Skeletal muscle cell (primary cell): ENCODE measurements at places on chromosomes 1 and 21.

DNA sequence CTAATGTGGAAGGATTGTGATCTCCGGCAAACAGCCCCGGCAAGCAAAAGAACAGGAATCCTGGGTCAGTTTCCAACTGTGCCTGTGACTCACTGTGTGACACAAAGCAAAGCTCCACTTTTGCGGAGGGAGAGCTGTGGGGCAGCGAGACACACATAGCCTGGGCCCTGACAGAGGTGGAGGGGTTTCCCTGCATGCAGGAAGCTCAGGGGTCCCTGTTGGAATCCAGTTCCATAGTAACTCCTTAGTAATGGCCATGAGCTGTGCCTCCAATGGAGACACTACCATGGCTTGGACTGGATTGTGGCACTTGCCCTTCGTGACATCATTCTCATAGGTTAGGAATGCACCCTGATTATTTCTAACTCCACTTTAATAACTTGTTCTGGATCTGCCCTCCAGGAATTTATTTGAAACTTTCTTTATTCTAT is 47.0 kb upstream of the ATF3 start:
- no peak for DNase-seq

DNA sequence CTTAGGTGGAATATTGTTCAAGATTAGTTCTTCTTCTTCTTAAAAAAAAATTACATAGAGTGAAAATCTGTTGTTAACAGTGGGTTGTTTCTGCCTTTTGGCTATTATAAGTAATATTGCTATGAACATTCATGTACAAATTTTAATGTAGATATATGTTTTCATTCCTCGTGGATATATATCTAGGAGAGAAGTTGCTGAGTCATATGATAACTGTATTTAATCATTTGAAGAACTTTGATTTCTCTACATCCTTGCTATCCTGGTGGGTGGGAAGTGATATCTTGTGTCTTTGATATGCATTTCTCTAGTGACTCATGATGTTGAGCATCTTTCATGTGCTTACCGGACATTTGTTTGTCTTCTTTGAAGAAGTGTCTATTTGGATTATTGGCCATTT is 29.9 kb downstream of the MAST2 start:
- DNase-seq: no peak

DNA sequence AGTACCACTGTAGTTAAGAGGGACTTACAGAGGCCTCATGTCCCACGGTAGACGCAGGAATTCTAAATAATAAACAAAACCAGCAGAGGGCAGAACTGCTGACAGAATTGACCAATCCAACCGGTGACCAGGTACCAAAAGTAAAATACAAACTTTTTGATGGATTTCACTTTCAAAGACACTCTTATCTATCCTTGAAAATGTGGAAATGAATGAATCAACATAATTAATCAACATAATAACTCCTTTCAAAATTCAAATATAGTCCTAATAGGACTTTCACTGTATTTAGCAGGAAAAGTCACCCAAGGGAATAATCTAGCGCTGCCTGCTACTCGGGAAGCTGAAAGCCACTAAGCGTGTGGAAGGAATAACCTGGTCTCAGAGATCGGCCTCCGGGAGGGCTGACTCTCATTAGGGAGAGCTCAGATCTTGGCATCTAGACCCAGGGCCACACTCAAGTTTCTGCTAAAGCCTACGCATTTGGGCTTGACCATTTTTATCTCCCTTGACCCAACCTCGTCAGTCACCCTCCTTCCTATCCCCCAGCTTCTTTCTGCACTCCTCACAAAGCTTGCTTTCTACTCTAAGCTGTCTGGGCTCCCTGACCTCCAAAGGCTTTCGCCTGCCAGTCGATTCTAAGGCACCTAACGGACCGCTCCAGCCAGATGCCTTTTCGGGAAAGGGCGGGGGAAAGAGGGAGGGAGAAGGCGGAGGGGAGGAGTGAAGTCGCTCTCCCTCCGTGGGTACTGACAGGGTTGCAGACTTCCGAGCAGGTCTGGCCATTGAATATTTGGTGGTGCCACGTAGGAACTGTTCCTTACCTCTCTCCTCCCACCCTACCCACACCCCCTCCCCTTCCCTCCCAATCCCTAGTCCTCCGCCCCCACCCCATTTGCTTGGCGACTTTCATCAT is 1.6 kb downstream of the COL11A1 start:
- DNase-seq: no peak

DNA sequence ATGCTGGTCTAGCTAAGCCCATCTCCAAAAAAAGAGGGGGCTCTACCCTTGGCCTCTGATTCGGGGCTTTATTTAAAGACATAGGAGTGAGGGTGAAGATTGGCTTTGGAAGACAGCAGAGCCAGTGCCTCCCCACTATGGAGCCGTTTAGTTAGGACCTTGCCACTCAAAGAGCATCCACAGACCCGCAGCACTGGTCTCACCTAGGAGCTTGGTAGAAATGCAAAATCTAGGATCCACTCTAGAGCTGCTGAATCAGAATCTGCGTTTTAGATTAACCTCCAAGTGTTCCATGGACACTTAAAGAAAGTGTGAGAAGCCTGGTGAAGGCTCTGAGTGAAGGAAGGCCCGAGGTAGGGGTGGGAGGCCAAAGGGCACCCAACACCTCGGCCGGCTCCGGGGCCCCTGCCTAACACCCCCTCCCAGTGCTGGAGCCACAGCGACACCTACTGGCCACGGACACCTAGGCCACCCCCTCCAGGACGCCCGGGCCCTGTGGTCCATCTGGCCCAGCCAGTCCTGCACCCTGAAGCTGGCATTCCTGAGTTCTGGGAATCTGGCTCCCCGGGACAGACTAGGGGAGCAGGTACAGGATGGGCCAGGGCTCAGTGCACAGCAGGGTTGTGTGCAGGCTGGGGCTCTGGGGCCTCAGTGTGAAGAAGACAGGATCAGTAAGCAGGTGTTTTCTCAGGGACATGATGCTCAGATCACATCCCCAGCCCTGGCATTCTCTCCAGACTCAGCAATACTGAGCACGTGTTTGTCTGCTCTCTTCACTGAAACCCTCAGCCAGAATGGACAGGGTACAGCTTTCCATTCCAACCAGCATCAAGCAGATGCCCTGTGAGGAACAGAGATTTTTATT is 79.2 kb downstream of the TMEM53 start:
- no peak for DNase-seq

GRCh38 chr1:65478379-65479026 is 58.0 kb downstream of the LEPR start:
- DNase-seq: no peak

DNA sequence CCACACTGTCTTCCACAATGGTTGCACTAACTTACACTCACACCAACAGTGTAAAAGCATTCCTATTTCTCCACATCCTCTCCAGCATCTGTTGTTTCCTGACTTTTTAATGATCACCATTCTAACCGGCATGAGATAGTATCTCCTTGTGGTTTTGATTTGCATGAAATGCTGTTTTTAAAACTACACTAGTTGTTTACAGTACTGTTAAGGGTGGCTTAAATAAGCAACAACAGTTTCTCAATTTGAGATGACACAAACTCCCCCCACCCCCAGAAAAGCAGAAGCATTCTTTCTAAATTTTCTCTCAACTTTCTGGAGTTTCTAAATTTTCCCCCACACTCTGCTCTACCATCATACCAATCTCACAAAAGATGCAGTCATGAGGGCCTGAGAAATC is 7.1 kb upstream of the SLAMF7 start:
- no peak for DNase-seq

- DNase-seq: no peak
These were observed 16.8 kb upstream of the RIPK4 start for GRCh38 chr21:41783476-41784180.

- DNase-seq: no peak
These were observed 7.9 kb downstream of the RNU5D-1 start for GRCh38 chr1:44723064-44723463.

GRCh38 chr21:33374080-33374449 is 29.1 kb upstream of the IFNGR2 start:
- DNase-seq: no peak

DNA sequence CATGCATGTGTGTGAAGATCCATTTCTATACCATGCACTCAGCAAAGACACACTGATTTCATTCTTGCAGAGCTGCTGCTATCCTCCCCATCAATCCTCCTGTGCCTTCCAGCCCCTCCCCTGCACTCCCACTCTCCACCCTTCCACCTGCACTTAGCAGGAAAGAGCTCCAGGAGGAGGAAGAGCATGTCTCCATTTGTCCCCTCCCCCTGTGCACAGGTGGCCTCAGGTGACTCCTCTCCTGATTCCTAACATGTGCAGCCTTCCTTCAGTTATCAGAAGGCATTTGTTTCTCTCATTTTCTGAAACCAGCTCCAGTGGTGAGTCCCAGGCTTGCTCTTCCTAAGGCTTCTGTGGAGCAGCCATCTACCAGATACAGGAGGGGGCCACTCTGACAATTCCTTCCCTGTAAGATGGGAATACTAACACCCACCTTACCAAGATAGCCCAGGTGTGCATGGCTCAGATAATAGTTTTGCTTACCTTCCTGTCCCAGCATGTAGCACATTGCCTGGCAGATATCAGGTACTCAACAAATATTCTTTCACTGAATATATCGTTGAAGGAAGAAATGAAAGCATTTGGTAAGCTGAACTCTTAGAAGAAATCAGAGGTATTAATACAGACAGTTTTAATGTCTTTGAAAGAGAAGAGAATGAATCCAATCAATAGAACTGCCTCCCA is 21.9 kb upstream of the FAM3B start:
- no peak for DNase-seq

DNA sequence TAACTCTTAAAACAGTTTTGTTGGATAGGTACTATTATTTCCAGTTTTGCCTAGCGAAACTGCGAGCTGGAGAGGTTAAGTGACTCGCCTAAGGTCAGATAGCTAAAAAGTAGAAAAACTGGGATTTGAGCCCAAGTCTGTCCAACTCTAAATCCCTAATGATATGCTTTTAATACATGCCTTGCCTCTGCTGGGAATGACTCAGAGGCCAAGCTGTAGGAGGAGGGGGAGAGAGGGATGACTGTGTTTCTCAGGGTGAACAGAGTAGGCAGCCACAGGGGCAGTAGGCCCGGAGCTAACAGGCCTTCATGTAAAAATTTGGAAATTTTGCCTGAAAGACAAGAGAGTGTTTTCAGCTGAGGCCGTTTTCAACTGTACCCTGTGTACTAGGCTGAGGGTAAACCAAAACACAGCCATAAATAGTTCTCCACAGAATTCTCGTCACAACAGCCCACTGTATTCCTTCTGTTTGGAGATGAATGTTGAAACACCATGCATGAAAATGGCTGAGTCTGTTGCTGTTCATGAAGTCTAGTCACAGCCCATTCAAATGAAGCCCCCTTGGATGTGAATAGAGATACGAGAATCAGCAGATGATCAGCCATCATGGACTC is 107.5 kb upstream of the HOOK1 start:
- DNase-seq: peak; percentile 97

GRCh38 chr21:42862774-42863503 is 16.4 kb downstream of the WDR4 start:
- DNase-seq: no peak

DNA sequence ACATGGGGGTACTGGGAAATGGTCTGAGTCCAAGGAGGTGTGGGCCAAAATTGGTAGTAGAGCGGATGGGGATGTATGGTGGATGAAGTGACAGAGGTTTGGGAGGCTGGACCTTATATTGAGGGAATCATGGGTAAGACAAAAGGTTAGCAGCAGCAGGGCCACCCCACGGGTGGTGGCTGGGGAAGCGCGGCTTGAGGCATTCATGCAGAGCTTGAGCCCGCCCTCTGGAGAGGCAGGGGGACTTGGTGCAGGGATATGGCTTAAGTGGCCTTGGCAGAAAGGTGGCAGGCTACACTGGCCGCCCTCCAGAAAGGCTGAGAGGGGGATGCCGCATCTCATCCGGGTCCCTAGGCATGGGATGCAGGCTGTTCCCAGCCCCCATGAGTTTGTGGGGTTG is 31.5 kb downstream of the HMGB4 start:
- no peak for DNase-seq
